ENCODE measurements at places on chromosomes 12 and 14. TPM values are rescaled to one million over a fixed set of nuclear protein-coding genes. Genes with fewer than 3 reads are reported as not detected.

FCF1 gene
- 50.3 TPM for total RNA-seq

TTC7B gene
- 21.7 TPM for total RNA-seq

IFNG gene
- total RNA-seq, result not detected

GUCY2C gene
- total RNA-seq, result not detected

GLT8D2 gene
- total RNA-seq, result 0.74 TPM

SIX1 gene
- 10.1 TPM for total RNA-seq

TMEM253 gene
- total RNA-seq, result 0.85 TPM

All from A549 treated with RU486 at 1 μM for 4 hours (cell line).